ENCODE measurements at places on chromosomes 13 and 19.
A peak's percentile ranks its signal among the peaks of the same experiment; 100 is the strongest.

DNA sequence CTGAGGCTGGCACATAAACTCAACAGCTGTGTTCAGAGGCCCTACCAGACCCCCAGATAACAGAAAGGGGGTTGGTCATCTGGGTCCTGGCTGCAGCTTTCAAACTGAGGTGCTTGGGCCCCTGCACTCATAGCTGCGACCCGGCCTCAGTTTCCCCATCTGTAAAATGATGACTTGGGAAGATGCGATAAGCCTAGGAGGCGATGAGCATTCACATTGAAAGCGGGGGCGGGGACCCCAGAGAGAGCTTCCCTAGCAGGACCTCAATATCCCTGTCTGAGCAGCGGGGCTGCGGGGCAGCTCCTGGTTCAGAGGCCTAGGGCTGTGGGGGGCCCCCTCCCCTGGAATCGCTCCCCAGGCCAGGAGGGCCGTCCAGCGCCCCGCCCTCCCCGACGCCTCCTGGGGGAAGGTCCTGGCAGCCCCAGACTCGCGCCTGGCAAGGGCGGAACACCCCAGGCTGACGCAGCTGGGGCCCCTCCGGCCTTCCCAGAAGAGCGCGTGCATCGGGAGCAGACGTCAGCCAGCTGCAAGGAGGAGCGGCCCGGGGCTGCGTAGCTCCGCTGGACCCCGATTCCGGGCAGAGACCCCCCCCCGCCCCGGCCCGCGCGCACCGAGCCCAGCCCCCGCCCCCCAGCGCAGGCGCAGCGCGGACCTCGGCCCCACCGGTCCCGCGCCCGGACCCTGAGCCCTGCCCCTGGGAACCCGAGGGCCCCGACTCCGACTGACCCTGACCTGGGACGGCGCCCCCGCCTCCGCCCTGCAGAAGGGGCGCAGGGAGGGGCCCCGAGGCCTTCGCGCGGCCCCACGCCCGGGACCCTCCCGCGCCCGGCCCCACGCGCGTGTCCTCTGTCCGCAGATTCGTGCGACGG, 3.5 kb downstream of the FSTL3 start:
- DNase-seq: peak; percentile 4

GRCh38 chr19:14968247-14968646, 11.4 kb downstream of the SLC1A6 start:
- no peak for DNase-seq

DNA sequence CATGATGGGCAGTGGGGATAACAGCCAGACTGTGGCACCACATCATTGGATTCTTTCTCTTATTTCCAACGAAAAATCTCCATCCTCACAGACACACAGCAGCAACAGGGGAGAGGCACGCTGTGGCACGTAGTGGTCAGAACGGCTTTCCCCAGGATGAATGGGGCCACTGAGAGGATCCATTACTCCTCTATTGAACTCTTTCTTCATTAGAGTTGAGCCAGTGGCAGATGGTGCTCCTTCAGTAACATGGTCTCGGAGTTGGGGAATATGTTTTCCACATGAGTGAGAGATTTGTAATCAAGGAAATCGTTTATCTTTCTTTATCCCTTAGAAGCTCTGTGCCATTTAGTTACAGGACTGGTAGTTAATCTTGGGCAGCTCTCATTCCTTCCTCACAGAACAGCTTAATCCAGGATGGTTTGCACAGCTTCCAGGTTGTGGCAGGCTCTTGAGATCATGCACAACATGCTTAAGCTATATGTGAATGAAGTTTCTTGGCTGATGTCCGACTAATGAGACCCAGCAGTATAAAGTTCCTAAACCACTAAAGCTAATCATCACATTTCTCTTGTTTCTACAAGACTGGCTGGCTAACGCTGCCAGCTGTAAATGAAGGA, 180.5 kb upstream of the SLC10A2 start:
- DNase-seq: no peak

DNA sequence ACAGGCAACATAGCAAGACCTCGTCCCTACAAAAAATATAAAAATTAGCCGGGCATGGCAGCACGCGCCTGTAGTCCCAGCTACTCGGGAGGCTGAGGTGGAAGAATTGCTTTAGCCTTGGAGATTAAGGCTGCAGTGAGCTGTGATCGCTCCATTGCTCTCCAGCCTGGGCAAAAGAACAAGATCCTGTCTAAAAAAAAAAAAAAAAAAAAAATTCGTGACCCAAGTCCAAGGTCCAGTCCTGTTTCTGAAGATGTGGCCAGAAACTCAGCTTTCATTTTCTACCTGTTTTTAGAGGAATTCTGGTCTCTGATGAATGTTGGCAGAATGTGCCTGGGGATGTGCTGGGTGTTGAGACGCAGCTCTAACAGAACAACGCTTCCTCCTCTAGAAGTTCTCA, 1.9 kb upstream of the PGPEP1 start:
- DNase-seq: no peak

DNA sequence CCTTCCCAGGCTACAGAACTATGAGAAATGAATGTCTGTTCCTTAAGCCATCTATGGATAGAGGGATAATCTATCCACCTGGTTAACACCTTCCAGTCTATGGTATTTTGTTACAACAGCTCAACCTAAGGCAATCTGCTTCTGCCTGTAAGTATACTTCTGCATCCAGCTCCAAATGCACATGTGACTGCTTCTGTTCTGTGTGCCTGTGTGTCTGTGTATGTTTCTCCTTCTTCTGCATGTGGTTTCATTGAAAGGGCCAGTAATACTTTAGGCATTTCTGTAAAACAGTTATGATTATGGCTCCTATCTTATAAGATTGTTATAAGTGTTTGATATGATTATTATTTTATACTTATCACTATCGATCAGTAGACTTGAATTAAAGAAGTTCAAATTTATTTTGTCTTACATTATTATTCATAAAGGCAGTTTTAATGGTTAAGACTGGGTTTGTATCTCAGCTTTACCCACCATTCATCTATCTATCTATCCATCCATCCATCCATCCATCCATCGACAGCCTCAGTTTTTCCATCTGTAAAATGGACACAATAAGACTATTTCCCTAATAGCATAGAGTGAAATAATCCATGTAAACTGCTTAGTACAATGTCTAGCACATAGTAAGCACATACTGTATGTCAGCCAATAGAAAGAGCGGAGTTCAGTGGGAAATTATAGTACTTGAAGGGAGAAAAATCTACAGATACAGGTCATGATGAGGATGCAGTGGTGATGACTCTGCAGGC, 37.5 kb upstream of the TM9SF2 start:
- no peak for DNase-seq

GRCh38 chr19:49441210-49441959, at the start of gene SLC17A7:
SLC17A7 (minus strand) TSS chr19:49441527; CDS start chr19:49441379, 148 bp downstream.
- DNase-seq: no peak

- no peak for DNase-seq
Measured at GRCh38 chr13:39217471-39217870, 179.2 kb downstream of the NHLRC3 start.

- DNase-seq: no peak
Measured at GRCh38 chr13:30235216-30235615, 72.1 kb downstream of the KATNAL1 start.

Data from activated CD4-positive, alpha-beta T cell treated with anti-CD3 and anti-CD28 coated beads, Interleukin-2, amount 50 U/mL, for 4 hours (primary cell).